ENCODE measurements at places on chromosomes 2 and 18. TPM values are rescaled to one million over a fixed set of nuclear protein-coding genes. Genes with fewer than 3 reads are reported as not detected.

DNA sequence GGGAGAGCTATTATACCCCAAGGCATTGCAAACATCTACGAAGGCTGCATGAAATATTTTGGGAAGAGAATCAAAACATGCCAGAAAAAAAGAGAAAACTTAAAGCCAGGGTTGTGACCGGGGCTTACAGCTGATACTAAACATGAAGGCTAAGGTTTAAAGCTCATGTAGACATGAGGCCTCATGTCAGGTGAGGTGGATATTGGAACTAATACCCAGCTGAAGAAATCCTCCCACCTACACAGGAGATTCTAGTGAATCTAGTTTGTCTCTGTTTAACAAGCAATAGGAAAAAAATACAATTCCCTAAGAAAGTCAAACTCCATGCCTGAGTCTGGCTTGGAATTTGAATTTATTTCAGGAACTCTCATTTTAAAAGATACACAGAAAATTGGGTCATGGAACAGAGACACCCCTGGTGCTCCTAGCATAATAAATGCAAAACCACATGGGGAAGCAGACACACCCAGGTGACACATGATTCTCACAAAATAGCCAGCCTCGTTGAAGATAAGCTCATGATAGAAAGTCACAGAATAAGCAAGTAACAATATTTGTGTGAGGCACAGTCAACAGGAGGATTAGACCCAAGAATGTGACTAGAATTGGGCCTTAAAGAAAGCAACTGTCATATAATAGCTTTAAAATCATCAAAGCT, 42.2 kb downstream of the UPP2 start:
- no peaks in the 10 kb centered on the region for H3K4me1 ChIP-seq
- DNase-seq: no peak
- H3K27me3 ChIP-seq: no peaks in the 10 kb centered on the region

GRCh38 chr2:35931626-35932025, 424.0 kb upstream of the CRIM1 start:
- no peak for DNase-seq
- H3K4me3 ChIP-seq: no peak overlapping the region
- no peak overlapping the region for H3K27ac ChIP-seq
- H3K4me1 ChIP-seq: no peaks in the 10 kb centered on the region
- no peaks in the 10 kb centered on the region for H3K36me3 ChIP-seq
- H3K27me3 ChIP-seq: no peaks in the 10 kb centered on the region

DNA sequence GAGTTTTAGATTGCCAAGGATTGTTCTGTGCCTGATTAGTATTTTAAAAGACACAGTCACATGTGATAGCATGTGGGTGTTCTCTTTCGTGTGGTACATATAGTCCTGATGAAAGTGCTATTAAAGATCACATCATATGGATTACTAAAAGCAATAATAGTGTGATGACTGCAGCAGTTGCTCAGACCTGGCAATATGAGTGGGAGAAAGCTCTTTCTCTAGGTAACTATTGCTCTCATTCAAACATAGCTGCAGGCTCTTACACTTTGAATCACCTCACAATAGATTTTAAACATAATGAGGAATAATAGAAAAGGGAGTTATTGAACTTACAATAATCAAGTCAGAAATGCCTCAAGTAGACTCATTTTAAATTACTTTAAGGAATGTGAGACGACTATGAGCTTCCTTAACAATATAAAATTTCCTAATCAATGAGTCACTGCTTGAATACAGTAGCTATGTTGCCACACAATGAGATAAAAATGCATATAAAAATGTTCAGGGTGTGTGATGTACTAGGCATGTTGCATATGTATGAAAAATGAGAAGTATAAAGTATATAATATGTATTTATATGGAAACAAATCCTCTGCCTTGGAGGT, 452.1 kb downstream of the TMX3 start:
- no peaks in the 10 kb centered on the region for H3K27me3 ChIP-seq
- no peak for DNase-seq
- H3K4me1 ChIP-seq: no peaks in the 10 kb centered on the region
- H3K4me3 ChIP-seq: no peak overlapping the region

DNA sequence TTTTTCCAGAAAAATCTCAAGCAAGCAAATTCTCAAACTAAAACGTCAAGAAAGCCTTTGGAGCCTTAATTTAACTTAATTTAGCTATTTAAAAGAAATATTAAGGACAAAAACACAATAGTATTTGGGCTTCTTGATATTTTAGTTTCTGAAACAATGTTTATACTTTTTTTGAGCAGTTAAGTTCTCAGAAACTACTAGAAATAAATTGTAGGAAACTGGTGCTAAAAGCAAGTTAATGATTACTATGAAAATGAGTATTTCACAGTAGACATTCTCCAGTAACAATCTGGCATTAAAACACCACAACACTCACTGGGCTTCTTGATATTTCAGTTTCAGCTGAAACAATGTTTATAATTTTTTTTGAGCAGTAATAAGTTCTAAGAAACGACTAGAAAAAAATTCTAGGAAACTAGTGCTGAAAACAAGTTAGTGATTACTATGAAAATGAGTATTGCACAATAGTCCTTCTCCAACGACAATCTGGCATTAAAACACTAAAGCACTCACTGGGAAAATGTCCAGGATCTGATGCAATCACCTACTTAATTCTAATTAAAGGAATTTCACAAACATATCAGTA, 45.1 kb downstream of the TRAK2 start:
- H3K36me3 ChIP-seq: no peaks in the 10 kb centered on the region
- H3K27me3 ChIP-seq: no peaks in the 10 kb centered on the region
- peaks cover 23% of the 10 kb centered on the region for H3K4me1 ChIP-seq
- DNase-seq: peak; percentile 81

DNA sequence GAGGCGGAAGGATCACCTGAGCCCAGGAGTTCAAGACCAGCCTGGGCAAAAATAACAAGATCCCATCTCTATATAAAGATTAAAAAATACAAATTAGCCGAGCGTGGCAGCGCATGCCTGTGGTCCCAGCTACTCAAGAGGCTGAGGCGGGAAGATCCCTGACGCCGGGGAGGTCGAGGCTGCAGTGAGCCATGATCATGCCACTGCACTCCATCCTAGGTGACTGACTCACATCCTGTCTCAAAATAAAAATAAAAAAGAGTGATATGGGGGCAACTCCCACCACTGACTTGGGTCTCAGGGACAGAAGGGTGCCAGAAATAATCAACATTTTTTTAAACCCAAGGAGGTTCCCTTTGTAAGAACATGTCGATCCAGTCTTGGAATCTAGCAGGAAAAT, 37.6 kb downstream of the ZNF516 start:
- peaks cover 24% of the 10 kb centered on the region for H3K36me3 ChIP-seq
- no peak overlapping the region for H3K27ac ChIP-seq
- peaks cover 17% of the 10 kb centered on the region for H3K4me1 ChIP-seq
- DNase-seq: no peak
- no peaks in the 10 kb centered on the region for H3K27me3 ChIP-seq

Gene UGT1A6
- total RNA-seq: 184 TPM

Gene VIT
- not detected for total RNA-seq

Gene MYO7B
- total RNA-seq: under 0.01 TPM

Gene DUSP28
- total RNA-seq: 2.2 TPM

DNA sequence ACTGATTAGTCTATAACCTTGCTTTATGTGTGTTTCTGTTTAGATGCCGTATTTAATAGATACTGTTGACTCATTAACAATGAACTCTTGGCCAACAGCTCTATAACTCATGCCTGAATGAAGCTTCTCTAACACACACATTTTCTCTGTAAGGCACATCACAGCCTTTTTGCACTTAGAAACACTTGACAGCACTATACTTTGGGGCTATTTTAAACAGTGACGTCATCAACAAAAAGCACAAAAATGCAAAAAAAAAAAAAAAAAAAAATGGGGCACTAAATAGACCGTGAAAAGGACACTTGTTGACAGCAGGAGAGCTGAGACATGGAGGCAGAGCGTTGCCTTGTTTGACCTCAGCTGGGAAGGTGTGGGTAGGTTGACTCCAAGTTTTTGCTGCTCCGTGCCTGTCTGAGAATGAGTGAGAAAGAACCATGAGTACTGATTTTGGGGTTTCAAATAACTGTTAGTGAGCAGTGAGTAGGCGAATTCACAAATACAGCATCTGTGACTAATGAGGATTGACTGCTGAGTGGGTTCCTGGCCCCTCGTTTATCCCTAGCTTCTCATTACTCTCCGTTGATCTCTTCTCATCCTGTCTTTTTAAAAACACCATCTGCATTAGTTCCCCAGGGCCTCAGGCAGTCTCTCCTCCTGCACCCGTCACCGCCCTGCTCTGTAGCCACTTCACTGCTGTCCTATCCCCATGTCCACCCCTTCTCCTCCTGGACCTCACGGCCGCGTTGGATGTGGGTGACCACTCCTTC, 24.4 kb downstream of the SPP2 start:
- no peaks in the 10 kb centered on the region for H3K27me3 ChIP-seq
- peaks cover 6% of the 10 kb centered on the region for H3K4me1 ChIP-seq
- H3K4me3 ChIP-seq: no peak overlapping the region
- no peak for DNase-seq
- no peaks in the 10 kb centered on the region for H3K36me3 ChIP-seq

Gene FOXI3
- not detected for total RNA-seq

DNA sequence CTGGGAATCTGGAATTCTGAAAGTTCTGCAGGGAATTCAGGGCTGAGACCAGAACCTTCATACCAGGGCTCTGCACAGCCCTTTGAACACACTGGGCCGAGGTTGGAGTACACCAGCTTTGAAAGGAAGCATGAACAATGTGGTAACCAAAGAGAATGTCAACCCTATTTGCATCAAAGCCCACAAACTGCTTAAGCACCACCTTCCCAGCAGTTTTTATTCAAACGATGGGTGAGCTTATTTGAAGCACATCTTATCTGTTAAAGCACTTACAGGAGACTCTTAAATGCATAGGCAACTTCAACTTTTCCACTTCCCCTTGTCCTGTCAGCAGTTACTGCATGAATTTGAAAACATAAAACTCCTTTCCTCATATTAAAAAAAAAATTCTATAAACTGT, 96.6 kb downstream of the TXNL1 start:
- no peaks in the 10 kb centered on the region for H3K4me1 ChIP-seq
- no peak for DNase-seq
- no peaks in the 10 kb centered on the region for H3K36me3 ChIP-seq

- no peaks in the 10 kb centered on the region for H3K27me3 ChIP-seq
- no peaks in the 10 kb centered on the region for H3K36me3 ChIP-seq
These were observed 142.0 kb upstream of the APCDD1 start for GRCh38 chr18:10312326-10313015.

DNA sequence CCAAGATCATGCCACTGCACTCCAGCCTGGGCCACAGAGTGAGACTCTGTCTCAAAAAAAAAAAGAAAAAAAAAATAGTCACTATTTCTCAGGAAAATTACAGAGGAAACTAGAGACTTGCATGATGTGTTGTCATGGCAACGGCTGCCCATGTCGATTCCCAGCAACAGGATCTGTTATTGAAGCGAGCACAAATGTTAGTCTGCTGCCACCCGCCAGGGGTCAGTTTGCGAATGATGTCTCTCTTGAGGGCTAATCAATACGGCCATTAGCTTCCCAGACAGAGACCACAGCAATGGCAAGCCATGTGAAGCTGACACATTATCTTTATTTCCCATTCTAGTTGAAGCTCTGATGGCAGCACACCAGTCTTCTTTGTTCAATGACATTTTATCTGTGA, 32.4 kb upstream of the ACYP2 start:
- no peaks in the 10 kb centered on the region for H3K4me1 ChIP-seq
- H3K4me3 ChIP-seq: no peak overlapping the region
- DNase-seq: peak; percentile 31
- no peaks in the 10 kb centered on the region for H3K27me3 ChIP-seq

DNA sequence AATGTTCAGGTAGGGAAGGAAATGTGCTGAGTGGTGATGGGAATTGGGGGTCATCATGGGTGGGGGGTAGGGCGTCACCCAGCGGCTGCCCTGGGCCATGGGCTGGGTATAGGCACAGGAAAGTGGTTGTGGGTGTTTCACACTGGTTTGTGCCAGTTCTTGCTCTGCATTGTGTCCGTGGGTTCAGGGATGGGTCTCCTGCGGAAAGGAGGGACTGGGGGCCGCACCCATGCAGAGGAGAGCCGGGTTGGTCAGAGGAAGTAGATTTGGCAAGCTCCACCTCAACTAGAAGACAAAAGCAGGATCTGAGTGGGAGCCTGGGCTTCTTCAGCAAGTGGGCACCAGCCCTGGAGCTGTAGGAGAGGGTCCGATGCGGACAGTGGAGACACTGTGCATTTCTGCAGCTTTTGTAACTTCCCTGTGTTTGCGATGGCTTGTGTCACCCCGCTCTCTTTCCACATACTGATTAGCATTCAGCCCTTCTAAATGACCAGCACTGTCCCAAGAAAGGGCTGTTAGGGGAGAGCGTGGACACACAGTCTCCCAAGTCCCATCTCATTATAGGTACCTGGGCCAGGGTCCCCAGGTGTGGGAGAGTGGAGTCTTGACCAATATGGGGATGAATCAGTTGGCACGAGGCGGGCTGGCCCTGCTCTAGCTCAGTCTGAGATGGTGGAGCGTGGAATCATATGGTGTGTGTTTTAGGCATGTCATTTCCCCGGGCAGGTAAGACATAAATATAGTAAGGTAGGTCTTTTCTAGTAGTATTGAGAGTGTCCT, 67.2 kb downstream of the LRRFIP1 start:
- no peaks in the 10 kb centered on the region for H3K36me3 ChIP-seq
- no peak for DNase-seq
- peak overlapping the region; percentile 99 for H3K27ac ChIP-seq

DNA sequence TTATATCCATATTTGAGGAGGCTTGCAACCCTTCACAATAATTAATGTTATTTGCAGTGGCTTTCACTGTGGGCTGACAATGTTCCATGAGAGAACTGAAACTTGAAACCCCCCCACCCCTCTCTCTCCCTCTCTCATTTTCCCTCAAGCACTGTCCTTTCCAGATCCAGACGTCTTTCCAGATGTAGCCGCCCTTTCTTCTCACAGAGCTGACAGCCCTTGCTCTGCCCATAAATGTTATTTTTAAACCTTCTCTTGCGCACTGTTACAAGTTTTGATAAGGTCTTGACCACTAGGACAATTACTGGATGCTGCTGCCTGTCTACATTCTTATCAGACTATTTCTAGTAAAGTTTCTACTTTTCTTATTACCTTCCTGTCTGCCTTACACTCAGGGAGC, 91.4 kb upstream of the LINC00305 start:
- H3K27me3 ChIP-seq: no peaks in the 10 kb centered on the region
- no peaks in the 10 kb centered on the region for H3K4me1 ChIP-seq
- no peak overlapping the region for H3K4me3 ChIP-seq
- peak; percentile 20 for DNase-seq

All from stomach (tissue), 19 donors.